ENCODE measurements at places on chromosomes 6 and 20.
A peak's percentile ranks its signal among the peaks of the same experiment; 100 is the strongest.

DNA sequence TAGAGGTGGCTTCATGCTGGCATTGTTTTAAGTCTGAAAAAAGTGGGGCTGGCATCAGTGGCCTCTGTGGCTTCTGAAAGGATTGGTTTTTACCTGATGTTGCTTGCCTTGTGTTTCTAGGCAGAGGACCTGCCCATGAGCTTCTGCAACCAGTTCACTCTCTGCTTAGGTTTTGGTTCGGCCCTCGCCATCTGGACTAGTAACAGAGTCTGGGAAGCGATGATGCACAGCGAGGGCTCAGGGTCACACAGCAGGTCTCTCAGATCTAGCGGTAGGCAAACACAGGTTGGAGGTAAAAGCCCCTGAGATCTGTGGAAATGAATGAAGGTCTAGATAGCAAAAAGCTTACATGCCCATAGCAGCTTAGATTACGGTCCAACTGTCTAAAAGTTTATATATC lies 6.8 kb upstream of the RBL1 start:
- no peak for DNase-seq

- no peak for DNase-seq
Measured at GRCh38 chr20:12961725-12962124, 47.0 kb upstream of the SPTLC3 start.

DNA sequence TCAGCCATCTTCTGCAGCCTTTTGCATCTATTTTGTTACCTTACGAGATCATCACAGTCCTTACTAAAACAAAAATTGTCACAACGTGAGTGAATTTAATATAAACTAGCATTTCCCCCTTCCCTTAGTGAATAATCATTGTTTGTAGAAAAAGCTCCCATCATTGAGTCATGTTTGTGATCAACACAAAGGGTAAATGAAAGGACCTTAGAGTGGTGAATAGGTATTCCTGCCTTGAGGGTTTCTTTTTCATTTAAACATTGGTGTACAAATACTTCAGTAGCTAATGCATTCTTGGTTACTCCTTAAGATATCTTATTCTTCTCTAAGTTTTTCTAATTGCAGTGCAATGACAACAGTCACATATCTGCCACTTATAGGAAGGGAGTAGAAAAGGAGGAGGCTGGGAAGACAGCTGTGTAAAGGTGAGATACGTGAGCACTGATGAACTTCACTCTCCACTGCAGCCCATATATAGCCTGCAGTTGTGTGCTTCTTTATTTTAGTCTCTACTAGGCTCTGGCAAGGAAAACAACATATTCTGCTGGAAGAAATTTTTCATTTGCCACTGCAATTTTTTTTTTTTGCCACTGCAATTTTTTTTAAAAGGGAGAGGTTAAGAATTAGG lies 27.8 kb downstream of the ADGRG6 start:
- DNase-seq = no peak

DNA sequence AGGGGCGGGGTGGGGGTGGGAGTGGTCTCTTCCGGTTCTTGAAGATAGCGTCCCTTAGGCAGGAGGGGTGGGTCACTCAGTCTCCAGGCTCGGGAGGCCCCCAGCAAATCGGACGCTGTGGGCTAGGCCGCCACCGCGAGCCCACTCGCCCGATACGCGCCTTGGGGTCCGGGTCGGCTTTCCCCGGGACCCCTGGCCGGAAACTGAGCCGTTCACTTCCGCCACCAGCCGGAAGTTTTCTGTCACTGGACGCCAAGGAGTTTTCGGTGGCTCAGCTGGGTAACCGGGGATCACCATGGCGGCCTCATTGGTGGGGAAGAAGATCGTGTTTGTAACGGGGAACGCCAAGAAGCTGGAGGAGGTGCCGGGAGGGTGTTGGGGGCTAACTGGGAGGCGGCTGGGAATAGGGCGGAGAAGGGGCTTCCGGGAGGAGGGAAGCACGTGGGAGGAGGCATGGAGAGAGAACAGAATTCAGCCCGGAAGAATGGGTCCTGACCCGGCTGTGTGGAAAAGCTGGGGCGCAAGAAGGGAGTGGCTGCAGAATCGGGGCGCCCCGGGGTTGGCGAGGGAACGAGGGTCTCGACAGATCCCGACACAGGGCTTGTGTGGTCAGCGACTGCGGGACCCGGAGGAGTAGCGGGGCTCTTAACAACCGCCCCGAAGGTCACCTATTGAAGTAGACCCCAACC lies at the start of gene ITPA:
ITPA (plus strand) TSS at position 242 of the 689 bp plus-strand sequence; CDS start at position 296, 54 bp downstream.
- DNase-seq = peak; percentile 74

- DNase-seq = no peak
Measured at GRCh38 chr6:159427771-159428170, 258.6 kb downstream of the FNDC1 start.

DNA sequence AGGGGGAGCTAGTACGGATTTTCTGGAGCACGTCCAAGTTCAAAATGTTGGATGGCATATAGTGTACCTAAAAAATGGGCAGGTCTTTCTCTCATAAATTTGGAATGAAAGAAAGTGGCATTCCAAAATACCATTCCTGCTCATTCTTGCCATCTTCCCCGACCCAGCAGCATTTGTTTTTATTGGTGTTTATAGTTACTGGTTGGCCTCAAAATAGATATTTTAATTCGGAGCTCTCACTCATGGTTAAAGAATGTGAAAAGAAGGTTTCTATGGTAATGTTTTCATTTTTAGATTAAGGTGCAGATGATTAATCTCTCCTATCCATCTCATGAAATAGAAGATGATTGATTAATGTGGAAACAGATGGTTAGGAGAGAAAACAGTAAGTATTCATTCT lies 204.5 kb downstream of the HIVEP2 start:
- DNase-seq = no peak

DNA sequence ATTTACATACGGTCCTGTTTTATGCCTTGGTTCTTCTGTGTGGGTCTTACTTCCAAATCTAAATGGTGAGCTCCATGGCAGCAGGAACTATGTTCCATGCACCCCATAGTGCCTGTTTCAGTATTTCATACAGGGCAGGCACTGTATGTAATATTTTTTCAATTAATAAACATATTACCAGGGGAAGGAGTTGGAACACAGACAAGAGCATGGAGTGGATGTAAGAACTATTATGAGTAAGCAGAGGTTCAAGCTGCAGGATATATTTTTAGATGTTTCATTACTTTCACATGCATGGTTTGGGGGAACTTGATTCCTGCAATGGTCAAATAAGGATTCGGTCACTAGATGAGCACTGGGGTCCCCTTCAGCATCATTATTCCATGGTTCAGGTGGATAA lies 108.3 kb downstream of the KIF13A start:
- DNase-seq = no peak

DNA sequence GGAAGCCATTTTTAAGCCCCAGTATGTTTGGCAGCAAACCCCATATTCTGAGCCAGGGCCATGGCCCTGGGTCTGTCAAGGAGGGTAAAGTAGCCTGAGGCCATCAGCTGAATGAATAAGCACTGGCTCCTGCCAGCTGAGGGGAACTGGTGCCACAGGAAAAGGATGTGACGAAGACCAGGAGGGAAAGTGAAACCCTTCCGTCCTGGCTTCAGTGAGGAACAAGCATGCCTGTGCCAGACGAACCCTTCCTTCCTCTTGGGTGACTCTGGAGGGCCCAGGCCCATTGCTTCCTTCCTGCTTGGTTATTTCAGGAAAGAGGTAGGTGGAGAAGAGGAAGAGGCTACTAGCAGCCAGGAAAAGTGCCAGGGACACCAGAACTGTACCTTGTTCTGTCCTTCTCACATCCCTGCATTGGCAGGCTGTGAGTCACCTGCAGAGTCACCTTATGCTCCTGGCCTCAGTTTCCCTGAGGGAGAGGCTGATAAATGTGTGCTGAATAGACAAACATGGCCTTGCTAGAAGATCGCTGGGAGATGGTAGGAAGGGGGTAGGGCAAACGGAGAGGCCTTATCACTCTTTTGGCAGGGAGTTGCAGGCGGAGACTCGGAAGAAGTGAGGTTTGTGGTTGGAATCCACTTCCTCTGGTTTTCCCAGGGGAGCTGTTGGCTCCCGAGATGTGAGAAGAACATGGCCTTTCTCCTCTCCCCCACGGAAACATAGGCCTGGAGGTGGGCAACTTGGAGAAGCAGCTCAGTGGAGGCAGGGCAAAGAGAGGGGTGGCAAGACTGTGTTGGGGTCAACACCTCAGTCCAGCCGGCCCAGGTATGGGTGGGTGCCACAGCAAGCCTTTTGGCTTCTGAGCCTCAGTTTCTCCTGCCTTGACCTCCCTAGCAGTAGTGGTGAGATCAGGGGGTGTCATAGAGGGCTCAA lies 37.4 kb downstream of the COX4I2 start:
- DNase-seq = no peak

DNA sequence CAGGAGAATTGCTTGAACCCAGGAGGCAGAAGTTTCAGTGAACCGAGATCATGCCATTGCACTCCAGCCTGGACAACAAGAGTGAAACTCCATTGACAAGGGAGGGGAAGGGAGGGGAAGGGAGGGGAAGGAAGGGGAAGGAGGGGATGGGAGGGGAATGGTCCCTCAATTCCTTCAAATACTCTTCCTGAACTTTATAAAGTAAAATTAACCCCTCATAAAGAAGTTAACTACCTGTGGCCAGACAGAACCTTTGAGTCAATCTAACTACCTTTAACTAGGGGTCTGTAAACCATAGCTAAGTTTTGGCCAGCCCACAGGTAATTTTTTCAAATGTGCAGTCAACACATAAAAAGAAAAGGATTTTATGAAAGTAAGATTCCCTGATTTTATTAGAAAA lies 131.0 kb downstream of the ZMYND8 start:
- no peak for DNase-seq

DNA sequence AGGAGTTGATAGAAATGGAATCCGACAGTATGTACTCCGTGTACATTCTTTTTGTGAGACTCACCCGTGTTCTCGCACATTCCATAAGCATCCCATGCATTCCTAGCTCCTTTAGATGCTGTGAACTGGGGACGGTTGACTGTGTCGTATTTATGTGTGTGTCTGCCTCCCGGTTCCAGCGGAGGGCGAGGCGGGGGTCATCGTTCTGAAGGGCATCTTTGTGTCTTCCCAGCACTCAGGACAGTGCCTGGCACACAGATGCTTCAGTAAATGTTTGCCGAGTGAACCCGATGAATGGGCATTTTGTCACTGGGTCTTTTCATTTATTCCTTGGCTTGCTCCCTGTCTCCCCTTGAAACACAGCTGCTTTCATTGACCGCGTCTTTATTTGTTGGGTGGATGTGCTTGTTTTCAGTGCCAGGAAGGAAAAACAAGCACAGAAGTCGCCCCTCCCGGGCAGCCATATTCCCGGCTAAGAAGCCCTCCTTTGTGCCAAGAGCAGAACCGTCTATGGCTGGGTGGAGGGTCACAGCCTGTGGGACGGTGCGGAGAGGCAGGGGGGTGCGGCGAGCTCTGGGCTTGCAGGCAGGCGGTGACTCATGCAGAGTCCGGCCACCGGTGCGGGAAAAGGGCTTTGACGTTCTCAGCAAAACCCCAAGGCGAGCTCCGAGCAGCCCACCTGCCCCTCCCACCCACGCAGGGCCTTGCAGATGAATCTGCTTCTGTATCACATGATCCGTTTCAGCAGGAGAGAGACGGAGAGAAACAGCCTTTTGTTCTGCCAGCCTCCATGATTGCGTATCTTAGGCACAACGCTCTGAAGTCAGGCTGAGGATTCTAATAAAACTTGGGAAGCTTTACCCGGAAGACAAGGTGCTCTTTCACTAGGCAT lies 11.2 kb upstream of the PSMG4 start:
- peak; percentile 57 for DNase-seq

GRCh38 chr6:106901062-106901461 lies 73.5 kb downstream of the CD24 start:
- DNase-seq = no peak
